Activated CD4-positive, alpha-beta T cell treated with anti-CD3 and anti-CD28 coated beads for 24 hours (primary cell): ENCODE measurements at places on chromosomes 6 and 20.

DNA sequence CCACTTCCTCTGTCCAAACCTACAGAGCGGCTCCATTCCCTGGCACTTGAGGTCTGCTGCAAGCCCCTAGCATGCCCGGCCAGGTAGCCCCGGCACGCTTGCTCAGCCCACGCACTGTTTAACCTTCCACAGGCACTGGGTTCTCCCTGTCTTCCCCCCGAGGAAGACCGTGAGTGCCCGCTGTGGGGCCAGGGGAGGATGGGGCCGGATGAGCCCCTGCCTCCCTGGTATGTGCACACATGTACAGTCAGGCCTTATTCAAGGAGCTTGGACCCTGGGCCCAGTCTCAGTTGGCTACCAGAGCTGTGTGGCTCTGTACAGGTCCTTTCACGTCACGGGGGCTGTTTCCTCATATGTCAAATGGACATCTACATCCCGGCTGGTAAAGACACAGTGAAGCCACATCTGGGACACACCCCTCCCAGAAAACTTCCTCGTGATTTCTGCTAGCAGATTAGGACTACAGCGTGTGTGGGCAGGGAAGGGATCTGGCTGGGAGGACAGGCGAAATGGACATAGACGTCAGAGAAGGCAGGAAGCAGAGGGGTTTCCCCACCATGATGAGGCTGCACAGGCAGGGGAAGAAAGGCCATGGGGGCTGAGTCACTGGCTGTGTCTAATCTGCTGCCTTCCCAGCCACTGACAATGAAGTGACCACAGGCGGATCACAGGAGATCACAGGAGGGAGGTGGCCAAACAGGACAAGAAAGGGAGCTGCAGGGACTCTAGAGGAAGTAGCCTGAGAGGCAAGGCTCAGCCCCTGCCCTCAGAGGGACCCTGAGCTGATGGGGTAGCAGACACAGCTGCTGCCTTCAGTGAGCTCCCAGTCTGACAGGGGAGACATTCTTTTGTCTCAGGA is 62.9 kb downstream of the MRPL14 start:
- no peak for DNase-seq

GRCh38 chr6:28585335-28585734 is 59.7 kb downstream of the GPX5 start:
- no peak for DNase-seq

DNA sequence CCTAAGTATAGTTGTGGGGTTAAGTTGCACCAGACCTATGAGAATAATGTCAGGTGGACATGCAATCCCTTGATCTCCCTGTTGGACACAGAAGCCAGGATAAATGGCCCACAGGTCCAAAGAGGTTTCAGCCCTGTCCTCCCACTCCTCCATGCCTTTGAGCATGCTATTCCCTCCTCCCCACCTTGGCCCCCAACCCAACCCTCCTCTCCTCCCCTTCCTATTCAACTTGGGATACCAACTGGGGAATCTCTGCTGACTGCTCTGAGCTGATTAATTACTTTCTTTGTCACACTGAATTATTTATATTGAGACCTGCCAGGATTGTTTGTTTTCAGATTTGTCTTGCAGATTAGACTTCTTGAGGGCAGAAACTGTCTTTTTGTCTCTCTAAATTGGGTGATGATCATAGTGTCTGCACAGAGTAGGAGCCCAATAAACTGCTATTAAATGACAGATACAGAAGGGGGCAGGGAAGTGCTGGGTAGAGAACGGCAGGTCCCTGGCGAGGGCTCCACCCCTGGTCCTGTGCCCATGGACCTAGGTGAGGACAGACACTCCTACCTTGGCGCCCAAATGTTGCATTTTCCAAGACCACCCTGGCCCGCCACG is 120.9 kb downstream of the UNC5CL start:
- DNase-seq, result no peak

DNA sequence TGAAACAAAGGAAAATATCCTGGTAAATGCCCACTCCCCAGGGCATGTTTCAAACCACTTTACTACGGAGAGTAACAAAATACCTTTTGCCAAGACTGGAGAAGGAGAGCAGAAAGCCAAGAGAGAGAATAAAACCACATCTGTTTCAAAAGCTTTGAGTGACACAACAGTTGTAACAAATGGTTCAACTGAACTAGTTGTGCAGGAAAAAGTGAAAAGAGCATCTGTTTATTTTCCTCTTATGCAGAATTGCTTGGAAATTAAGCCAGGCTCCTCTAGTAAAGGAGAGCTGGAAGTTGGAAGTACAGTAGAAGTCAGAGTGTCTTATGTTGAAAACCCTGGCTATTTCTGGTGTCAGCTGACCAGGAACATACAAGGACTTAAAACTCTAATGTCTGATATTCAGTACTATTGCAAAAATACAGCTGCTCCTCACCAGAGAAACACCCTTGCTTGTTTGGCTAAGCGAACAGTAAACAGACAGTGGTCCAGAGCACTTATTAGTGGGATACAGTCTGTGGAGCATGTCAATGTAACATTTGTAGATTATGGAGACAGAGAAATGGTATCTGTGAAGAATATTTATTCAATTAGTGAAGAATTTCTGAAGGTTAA is 2.6 kb downstream of the TDRD6 start:
- no peak for DNase-seq

- no peak for DNase-seq
Observed at GRCh38 chr6:84224251-84224650, 3.2 kb downstream of the CEP162 start.

- no peak for DNase-seq
Observed at GRCh38 chr6:38843798-38844197, 128.7 kb downstream of the DNAH8 start.

DNA sequence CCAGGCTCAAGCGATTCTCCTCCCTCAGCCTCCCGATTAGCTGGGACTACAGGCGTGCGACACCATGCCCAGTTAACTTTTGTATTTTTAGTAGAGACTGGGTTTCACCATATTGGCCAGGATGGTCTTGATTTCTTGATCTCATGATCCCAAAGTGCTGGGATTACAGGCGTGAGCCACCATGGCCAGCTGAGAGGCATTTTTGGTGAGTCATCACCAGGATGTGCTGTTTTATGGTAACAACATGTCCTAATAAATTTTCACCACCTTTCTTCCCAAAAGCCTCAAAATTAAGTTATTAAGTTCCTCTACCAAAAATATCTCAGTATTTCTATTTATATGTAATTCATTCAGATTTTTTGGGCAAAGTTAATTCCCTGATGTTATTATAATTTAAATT is 53.5 kb downstream of the COL21A1 start:
- DNase-seq, result no peak

DNA sequence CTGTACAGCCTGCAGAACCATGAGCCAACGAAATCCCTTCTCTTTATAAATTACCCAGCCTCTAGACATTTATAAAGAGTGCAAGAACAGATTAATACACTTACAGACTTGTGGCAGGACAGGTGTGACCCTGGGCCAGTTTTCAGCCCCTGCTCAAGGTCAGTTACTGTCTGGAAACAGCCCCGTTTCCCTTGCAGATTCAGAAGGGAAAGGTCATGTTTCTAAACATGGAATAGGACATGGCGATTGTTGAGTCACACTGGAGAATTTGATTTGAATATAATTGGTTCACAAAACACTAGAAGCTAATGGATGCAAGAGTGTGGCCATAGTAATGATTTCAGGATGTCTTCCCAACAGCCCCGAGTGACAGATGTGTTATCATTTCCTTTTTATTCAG is 248.8 kb downstream of the DLL1 start:
- DNase-seq, result no peak

- no peak for DNase-seq
Observed at GRCh38 chr6:112362027-112362795, 15.1 kb downstream of the RFPL4B start.

- no peak for DNase-seq
Observed at GRCh38 chr6:133608620-133609019, 280.3 kb upstream of the TCF21 start.

DNA sequence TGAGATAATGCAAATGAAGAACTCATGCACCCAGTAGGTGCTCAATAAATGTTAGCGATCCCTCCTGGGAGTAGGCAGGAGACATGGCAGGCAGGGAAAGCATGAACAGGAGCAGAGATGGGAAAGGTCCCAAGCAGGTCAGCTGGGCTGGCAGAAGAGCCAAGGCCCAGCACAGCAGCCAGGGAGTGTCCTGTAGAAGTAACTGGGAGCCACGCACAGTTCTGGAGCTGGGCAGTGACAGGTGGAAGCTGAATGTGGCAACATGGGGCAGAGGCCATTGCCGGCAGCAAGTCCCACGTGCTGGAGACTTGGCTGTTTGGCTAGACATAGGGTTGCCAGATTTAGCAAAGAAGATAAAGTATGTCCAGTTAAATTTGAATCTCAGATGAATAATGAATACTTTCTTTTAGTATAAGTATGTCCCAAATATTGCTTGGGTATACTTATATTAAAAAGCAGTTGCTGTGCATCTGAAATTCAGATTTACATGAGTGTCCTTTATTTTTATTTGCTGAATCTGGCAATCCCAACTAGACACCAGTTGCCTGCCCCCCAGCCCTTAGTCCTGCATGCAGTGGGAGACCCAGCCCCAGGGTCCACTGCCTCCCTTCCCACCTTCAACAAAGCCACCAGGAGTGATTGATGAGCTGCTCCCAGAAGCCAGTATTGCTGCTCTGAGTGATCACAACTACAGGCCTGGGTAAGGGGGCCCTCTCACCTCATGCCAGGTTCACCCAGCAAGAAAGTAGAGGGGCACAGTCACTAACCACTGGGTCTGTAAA is 3.7 kb upstream of the LPIN3 start:
- DNase-seq, result no peak

DNA sequence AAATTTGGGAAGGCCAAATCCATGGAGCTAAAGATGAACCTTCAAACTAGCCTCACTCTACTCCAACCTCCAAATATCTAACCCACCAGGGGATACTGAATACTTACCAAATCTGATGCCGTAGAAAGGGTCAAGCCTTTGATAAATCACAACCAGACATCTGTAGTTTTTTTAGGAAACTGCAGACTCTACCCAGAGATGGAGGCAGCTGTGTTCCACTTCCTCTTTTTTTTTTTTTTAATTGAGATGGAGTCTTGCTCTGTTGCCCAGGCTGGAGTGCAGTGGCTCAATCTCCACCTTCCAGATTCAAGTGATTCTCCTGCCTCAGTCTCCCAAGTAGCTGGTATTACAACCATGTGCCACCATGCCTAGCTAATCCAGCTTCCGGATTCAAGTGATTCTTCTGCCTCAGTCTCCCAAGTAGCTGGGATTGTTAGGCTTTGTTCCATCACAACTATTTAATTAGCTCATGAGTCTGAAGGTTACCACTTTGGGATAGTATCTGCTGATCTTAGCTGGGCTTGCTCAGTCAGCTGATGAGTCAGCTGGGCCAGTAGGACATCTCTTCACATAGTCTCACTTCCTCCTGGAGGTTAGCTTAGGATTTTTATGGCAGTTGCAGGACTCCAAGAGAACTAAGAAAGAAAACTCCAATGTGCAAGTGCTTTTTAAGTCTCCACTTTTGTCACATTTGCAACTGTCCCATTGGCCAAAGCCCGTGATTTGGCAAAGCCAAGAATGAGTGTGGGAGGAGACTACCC is 13.3 kb downstream of the FRK start:
- no peak for DNase-seq

- no peak for DNase-seq
Observed at GRCh38 chr6:106642476-106642875, 13.1 kb downstream of the QRSL1 start.

- no peak for DNase-seq
Observed at GRCh38 chr6:81475646-81476045, 276.8 kb downstream of the TENT5A start.

DNA sequence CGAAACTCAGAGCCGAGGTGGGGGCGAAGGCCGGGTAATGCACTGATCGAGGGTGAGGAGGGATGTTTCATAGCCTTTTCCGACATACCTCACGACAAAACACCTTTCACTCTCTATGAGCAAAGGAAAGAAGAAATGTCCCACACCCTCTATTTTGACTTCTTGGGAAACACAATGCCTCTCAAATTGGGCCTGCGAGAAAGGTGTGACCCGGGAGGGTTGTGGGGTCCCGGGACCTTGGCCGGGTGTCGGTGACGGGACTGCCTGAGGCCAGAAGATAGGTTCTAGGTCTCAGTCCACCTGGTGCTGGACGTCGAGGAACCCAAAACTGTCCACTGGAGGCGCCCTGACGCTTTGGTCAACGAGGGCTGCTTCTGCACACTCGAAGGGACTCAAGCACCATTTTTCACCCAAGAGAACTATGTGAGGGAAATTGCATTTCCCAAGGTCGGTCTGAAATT is 41.1 kb upstream of the OSTM1 start:
- no peak for DNase-seq

DNA sequence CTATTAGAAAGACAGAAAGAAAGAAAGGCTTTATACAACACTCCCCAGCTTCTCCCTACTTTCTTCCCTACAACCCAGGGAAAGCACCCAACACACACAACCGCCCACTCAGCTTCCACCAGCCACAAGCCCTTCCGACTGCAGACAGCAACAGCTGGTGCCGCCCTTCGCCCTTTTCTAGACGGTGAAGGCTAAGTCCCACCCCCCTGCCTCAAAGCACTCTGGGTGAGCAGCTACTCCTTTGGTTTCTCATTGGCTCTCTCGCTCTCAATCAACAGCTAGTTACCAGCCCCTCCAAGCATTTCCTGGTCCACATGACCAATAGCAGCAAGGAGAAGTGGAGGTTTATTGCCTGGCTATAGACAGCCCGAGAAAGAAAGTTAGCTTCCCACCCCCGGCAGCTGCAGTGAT is 230.1 kb upstream of the MOCS1 start:
- no peak for DNase-seq

DNA sequence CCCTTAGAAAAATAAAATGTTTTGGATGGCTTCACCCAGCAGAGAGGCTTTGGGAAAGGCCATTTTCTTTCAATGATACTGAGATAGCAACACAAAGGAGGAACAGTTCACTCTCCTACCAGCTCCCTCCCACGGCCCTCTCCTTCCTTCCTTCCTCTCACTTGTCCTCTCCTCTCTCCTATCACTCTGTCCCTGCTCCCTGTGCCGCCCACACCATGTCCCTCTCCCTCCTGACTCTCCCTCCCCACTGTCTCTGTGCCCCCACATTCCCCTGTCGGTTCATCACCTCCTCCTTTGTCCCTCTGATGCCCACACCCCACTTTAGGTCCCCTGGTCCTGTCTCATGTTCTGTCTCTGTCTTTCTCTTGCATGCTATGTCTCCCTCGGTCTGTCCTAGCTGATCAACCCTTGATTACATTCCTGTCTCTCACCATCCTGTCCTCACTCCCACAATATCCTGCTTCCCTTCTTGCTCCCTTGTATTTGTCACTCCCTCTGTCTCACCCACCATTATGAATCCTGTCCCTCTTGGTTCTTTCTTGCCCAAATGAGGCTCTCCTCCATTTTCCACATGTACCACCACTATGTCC is 30.1 kb downstream of the ELMO2 start:
- no peak for DNase-seq

DNA sequence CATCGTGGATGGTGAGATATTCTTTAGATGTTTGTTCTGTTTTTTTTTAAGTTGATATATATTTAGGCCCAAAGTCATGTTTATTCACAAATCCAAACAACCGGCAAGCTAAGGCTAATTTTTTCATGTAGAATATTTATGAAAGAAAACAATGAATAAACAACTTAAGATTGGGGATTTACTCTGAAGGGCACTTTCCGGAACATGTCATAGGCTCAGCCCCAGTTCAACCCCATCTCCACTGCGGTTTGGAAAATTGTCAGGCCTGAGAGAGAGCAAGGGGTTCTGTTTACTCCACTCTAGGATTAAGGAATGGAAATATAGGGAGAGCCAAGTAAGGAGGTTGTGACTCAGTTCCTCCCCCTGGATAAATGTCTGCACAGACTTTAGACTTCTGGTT is 18.3 kb downstream of the RPS6KA2 start:
- DNase-seq, result no peak

GRCh38 chr6:43383021-43383667 is 13.7 kb upstream of the ZNF318 start:
- no peak for DNase-seq
